Foreskin keratinocyte (primary cell): ENCODE measurements at places on chromosomes 6 and 20. TPM values are rescaled to one million over a fixed set of nuclear protein-coding genes. Genes with fewer than 3 reads are reported as not detected.

The PPARD gene
- total RNA-seq, result 16.9 and 18.6 TPM in 2 replicates

The OPRM1 gene
- total RNA-seq, result not detected in 2 replicates

The BHLHE23 gene
- not detected in 2 replicates for total RNA-seq

- no peak for DNase-seq
Measured at GRCh38 chr6:54778731-54779130, 67.8 kb upstream of the FAM83B start.

DNA sequence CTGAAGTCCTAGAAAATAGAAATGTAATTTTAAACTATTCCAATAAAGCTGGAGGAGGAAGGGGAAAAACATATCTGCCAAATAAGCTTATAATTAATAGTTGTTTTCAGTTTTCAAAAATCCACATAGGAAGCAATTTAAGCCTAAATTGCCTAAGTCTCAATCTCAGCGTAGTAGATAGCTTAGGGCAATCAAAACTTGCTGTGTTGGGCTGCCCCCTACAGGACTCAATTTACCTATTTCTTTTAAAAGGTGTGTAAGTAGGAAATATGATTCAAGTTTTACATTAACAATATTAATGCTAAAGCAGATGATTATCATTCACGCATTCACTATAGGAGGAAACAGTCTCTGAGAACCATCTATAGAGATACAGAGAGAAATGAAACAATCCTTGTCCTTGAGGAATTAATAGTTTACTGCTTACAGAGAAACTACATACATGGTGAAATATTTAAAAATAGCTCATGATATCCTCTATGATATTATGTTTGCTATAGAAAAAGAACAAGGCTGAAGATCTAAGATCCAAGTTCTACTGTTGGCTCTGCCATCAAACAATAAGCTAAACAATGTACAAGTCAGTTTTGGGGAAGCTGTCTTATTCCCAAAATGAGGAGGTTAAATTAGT lies 102.1 kb downstream of the ATG5 start:
- peak; percentile 16 for DNase-seq

- peak; percentile 9 for DNase-seq
Measured at GRCh38 chr6:6545616-6546317, 42.8 kb upstream of the LY86 start.

DNA sequence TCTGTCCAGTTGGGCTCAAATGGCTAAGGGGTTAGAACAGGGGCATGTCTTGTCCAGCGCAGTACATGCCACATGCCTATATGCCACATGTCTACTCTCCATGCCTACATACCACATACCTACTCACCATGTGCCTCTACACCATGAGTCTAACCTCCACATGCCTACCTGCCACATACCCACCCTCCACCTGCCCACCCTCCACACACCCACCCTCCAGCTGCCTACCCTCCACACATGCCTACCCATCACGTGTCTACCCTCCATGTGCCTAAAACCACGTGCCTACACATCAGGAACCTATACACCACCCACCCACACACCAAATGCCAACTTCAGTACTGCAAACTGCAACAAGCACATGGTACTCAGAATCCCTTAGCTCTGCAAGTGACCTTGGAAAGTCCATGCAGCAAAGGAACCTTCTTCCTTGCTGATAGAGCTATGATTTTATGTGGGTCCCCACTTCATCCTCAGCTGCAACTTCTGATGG lies 113.0 kb upstream of the CST7 start:
- no peak for DNase-seq

DNA sequence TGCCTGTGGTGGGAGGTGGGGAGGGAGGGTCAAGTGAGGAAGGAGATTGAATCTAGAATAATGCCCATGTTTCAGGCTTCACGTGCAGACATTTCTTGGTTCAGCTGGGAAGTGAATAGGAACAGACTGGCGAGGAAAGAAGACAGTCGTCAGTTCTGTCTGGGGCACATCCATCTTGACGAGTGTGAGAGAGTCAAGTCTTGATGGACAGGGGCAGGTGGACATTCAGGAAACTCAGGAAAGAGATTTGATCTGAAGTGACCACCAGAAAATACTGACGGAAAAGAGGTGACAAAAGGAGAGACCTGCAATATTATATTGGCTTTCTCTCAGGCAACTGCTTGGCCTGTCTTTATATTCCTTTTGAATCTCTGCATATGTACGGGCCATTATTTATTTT lies 68.6 kb downstream of the ESR1 start:
- DNase-seq, result no peak

DNA sequence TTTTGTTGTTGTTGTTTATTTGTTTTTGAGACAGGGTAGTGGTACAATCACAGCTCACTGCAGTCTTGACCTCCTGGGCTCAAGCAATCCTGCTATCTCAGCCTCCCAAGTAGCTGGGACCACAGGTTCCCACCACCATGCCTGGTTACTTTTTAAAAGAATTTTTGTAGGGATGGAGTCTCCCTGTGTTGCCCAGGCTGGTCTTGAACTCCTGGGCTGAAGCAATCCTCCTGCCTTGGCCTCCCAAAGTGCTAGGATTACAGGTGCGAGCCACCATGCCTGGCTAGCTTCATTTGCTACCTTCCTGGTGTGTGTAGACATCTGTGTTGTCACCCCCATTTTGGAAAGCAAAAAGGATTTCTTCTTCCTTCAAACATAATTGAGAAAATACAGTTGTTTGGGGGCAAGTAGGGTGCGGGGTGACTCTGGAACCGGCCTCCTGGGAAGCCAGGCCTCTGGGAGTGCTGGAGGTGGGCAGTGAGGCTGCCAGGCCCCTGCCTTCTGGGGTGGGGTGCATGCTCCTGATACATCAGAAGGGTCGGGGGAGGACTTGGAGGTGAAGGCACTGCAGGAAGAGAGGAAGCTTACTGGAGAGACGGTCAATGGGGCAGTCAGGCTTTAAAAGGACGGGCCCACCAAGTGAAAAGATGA lies 28.4 kb downstream of the SYNJ2 start:
- DNase-seq, result no peak

DNA sequence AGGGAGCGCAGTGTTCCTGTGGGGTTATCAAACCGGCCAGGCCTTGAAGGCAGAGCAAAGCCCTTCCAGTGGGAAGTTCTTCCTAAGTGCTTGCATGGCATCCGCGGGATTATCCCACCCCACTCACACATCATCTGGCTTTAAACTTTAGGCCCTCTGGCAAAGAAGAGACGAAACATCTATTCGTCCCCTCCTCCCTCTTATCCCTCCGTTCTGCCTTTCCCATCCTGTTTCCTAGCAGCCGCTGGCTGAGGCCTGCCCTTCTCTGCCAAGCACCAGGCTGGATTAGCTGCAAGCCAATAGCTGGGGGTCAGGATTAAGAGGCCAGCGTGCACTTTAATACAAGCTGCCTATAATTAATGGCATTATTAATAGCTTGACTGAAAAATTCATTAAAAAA lies 621.0 kb downstream of the PKHD1 start:
- no peak for DNase-seq

DNA sequence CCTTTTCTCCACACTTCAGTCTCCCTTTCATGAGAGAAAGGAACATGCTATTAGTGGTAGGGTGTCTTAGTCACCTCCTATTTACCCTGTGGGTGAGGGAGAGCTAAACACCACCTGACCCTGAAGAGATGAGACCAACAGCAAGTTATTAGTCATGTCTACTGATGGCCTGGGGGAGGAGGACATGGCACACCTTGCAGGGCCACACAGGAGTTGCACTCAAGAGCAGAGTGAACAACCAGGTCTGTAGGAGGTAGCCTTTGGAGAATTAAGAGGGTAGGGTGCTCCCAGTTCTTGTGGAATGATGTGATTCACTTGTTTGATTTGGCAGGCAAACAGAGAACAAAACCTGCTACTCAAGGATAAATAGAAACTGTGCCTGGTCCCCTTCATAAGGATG lies 82.7 kb upstream of the FABP7 start:
- DNase-seq, result peak; percentile 84
